ENCODE measurements at places on chromosomes 3 and 15.

DNA sequence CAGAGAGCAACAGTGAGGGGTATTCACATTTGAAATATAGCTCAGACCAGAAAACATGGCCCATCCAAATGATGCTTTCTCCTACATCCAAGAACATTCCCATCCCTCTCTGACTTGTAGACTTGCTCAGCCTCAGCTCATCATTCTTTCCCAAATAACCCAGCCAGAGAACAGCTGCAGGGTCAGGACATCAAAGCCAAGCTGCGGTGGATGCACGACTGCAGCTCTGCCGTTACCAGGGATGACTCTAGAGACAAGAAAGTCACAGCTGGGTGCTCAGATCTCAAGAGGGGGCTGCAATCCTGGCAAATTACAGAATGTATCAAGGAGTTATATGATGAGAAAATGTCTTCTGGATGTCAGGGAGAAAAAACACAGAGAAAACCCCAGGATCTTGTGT lies 944.3 kb downstream of the NTRK3 start:
- no peak for DNase-seq

DNA sequence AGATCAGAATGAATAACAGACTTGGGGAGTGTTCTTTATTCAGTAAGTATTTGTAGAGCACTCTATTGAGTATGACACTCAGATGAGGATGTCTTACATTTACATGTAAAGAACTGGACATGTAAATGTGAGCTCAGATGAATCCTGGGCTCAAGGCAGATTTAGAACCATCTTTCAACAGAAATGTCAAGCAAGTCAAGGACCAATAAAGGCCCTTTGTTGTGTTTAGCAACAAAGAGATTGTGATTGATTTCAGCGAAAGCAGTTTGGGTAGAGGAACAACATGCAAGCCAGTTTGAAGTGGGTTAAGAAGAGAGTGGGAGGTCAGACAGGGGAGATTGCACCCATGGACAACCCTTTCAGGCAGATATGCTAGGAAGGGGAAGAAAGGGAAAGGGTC lies 194.2 kb upstream of the DNAJC19 start:
- no peak for DNase-seq

DNA sequence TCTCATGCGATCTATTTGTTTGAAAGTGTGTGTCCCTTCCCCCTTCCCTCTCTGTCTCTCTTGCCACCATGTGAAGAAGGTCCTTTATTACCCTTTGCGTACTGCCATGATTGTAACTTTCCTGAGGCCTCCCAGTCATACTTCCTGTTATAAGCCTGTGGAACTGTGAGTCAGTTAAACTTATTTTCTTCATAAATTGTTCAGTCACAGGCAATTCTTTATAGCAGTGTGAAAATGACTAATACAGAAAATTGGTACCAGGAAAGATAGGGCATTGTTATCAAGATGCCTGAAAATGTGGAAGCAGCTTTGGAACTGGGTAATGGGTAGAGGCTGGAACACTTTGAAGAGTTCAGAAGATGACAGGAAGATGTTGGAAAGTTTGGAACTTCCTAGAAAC lies 743.7 kb upstream of the NECTIN3 start:
- DNase-seq, result peak; percentile 35

GRCh38 chr3:37907906-37908305 lies 46.2 kb downstream of the CTDSPL start:
- peak; percentile 63 for DNase-seq

DNA sequence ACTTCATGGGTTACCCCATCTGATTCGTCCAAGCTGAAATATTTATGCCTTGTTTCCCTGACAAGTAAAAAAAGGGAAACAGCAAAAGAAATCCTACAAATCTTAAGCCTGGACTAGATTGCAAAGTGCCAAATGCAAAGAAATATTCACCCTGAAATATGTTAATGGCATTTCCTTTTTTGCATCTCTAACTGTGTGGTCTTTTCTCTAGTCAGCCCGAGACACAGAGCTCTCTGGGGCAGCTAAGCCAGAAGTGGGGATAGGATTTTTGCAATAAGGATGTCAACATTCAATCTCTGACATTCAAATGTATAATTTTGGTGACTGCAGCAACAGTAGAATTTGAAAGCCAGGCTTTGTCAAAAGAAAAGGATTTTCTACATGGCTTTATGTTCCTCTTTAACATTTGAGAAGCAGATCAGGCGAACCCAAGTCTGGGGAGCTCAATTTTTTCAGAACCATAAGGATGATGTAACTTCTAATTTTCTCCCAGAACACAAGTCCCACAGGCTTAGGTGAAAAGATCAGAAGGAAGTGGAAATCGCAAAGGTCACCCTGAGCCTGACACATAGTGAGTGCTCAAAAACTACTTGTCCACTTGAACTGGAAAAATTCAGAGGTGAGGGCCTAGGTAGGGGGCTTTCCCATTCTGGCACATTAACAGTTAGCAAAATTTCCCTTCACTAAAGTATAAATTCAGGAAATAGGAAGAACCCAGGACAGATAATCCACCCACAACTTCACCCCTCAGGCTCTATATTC lies 28.2 kb upstream of the KCNMB3 start:
- peak; percentile 18 for DNase-seq

All from MV-4-11 (cell line).